ENCODE measurements at places on chromosomes 2 and 18. TPM values are rescaled to one million over a fixed set of nuclear protein-coding genes. Genes with fewer than 3 reads are reported as not detected.

Gene SLC4A5
- total RNA-seq, result 0.11 TPM

Gene LDLRAD4
- total RNA-seq, result 21.0 TPM

Gene METTL5
- total RNA-seq, result 42.6 TPM

Gene GAL3ST2
- total RNA-seq, result not detected

Gene MRPL30
- total RNA-seq, result 32.6 TPM

DNA sequence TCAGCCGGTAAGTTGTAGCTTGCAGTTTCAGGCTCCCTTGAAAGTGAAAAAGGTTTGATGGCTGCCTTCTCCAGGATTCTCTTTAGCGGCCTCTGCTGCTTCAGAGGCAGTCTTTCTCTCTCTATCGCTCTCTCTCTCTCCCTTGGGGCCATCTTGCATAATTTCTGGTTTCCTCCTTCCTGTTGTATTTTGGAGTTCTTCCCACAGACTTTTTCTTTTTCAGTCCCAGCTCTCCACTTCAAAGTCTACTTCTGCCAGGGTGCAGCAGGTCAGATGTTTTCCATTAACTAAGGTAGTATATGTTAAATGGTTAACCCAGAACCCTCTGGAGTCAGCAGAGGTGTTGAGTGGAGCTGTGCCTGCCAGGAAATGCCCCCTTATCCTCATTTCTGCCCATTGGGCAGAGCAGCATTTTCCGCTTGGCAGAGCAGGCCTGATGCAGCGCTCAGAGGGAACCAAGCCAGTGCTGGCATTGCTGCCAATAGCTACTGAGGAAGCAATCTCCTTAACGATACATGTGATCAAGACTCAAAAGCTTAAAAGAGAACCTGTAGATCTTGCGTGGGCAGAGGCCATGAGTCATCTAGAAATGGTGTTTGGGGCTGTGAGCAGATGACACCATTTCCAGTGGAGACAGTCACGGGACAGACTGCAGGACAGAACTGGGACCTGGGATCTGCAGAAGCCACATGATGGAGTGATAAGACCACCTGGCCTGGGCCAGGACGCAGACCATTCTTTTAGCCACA is 20.8 kb downstream of the DBI start:
- H3K27me3 ChIP-seq, result no peaks in the 10 kb centered on the region
- H3K36me3 ChIP-seq, result no peaks in the 10 kb centered on the region
- peak; percentile 71 for DNase-seq
- H3K4me1 ChIP-seq, result no peaks in the 10 kb centered on the region
- H3K4me3 ChIP-seq, result no peak overlapping the region

- H3K36me3 ChIP-seq, result no peaks in the 10 kb centered on the region
- no peak overlapping the region for H3K27ac ChIP-seq
- no peak for DNase-seq
- no peaks in the 10 kb centered on the region for H3K27me3 ChIP-seq
- no peak overlapping the region for H3K4me3 ChIP-seq
- H3K4me1 ChIP-seq, result no peaks in the 10 kb centered on the region
Observed at GRCh38 chr2:12501469-12502158, 215.1 kb upstream of the TRIB2 start.

DNA sequence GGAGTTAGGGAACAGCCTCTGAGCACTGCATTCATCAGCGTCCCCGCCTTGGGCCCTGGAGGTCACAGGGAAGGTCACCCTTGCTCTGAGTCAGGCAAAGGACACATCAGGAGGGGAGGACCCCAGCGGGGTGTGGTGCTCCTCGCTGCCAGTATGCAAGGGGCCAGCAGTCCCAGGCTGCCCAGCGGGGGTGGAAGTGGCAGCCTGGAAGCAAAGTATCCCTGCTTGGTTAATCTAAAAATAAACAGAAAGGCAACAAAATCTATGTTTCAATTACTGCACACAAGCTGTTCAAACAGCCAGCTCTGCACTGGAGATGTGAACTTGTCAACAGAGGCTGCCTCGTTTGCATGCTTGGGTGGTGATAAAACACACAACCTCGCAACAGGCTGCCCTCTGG is 164.1 kb downstream of the KLHL29 start:
- H3K27me3 ChIP-seq, result no peaks in the 10 kb centered on the region
- H3K36me3 ChIP-seq, result no peaks in the 10 kb centered on the region
- H3K4me1 ChIP-seq, result no peaks in the 10 kb centered on the region

DNA sequence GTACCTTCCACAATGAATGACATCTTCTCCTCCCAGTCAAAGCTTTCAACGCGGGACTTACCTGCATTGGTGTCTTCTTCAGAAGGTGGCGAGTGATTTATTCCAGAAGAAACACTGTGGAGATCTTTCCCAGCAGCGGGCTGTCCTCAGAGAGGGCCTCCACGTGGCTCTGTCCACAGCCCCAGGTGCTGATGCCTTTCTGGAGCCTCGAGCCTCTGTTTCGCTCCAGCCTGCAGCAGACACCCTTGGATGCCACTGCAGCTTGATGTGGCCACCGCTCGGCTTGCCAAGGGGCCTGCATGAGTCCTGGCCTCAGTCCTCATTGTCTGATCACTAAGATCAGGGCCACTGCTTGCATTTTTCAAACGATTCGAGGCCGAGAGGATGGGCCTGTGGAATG is 46.6 kb upstream of the GALR1 start:
- no peaks in the 10 kb centered on the region for H3K36me3 ChIP-seq
- no peak overlapping the region for H3K27ac ChIP-seq
- no peaks in the 10 kb centered on the region for H3K27me3 ChIP-seq
- no peak for DNase-seq
- peaks cover 11% of the 10 kb centered on the region for H3K4me1 ChIP-seq
- H3K4me3 ChIP-seq, result no peak overlapping the region

GRCh38 chr2:96549967-96550786 is 13.6 kb downstream of the ARID5A start:
- H3K27ac ChIP-seq, result peak overlapping the region; percentile 59

GRCh38 chr18:62321201-62321600 is 3.9 kb upstream of the TNFRSF11A start:
- H3K4me1 ChIP-seq, result peaks cover 2% of the 10 kb centered on the region
- H3K27ac ChIP-seq, result no peak overlapping the region
- no peak overlapping the region for H3K4me3 ChIP-seq
- H3K36me3 ChIP-seq, result no peaks in the 10 kb centered on the region

DNA sequence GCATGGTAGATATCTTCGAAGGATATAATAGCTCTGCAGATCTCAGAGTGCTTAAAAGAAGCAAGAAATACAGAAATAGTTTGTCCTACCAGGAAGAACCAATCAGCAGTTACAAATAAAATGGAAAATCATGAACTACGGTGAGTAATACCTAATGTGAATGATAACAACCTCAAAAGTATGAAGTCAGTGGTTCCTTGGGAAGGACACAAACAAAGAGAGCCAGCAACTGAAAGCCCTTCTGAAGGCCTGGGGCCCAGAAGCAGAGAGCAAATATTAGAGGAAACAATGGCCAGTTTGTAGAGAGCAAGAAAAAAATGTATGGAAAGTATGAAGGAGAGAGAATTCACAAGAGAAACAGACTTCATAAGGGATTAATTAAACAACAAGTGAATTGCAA is 226.8 kb upstream of the CHST9 start:
- H3K36me3 ChIP-seq, result no peaks in the 10 kb centered on the region
- no peak overlapping the region for H3K27ac ChIP-seq
- no peaks in the 10 kb centered on the region for H3K27me3 ChIP-seq
- no peaks in the 10 kb centered on the region for H3K4me1 ChIP-seq

GRCh38 chr18:37889963-37890362 is 324.4 kb upstream of the CELF4 start:
- H3K36me3 ChIP-seq, result no peaks in the 10 kb centered on the region
- H3K4me3 ChIP-seq, result no peak overlapping the region
- H3K27ac ChIP-seq, result no peak overlapping the region
- H3K4me1 ChIP-seq, result no peaks in the 10 kb centered on the region
- no peaks in the 10 kb centered on the region for H3K27me3 ChIP-seq

DNA sequence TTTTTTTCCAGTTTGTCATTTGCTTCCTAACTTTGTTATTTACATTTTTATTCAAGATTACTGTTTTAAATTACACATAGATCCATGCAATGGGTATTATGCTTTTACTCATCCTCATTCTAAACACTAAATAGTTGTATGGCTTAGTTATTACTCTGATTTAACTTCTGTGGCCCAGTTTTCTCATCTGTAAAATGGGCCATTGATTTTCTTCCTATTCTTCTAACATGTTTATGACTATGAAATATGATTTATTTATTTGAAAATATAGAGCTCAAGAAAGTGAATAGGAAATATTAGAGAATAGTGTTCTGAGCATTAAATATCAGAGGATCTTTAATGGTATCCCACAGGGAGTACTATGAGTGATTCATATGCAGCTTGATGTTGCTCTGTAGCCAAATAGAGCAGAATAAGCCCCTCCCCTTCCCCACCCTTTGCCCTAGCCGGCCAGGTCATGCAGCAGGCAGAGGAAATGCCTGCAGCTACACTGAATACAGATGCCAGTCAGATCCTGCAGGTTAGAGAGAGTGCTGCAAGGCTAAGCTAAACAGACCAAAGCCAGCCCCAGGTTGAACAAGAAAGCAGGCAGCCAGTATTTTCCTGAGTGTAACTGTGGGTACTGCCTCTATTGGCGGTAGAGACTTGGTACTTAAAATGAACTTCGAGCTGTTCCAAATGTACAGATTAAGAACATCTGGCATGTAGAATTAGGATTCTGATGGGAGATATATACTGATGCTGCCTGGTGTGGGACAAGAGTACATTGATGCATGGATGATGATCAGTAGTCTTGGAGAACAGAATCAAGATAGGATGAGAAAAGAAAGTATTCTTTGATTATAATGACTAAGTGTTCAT is 11.7 kb upstream of the ACYP2 start:
- H3K27me3 ChIP-seq, result no peaks in the 10 kb centered on the region
- no peak overlapping the region for H3K4me3 ChIP-seq
- H3K36me3 ChIP-seq, result no peaks in the 10 kb centered on the region
- H3K27ac ChIP-seq, result no peak overlapping the region
- DNase-seq, result no peak
- H3K4me1 ChIP-seq, result peaks cover 3% of the 10 kb centered on the region

DNA sequence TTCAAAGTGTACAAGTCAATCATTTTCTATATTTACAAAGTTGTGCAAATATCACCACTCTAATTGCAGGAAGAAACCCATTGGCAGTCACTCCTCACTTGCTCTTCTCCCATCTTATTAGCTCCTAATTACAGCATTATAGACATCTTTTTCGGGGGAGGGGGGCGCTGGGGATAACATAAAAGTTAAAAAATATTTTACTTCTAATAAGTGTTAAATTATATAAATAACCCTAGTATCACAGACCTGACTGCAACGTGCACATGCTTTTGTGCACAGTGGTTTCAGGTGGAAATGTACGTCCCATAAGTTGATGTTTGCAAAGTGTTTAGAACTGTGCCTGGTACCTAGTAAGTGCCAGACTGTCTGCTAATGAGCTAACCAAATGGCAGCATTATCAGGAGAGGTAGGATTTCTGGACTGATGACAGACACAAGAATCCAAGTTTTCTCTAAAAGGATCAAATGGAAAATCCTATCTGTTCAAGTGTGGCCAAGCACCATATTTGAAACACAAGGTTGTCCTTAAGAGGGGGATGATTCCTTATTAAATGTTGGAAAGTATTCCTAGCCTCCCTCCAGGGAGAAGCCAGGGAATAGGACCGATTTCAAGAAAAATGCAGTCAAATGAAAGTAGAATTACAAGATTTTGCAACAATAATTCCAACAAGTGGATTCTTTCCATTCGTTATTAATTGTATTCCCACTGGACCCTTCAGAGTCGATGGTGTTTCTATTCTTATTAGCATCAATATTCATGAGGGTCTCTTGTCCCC is 70.0 kb downstream of the ACKR3 start:
- peaks cover 3% of the 10 kb centered on the region for H3K4me1 ChIP-seq
- H3K27ac ChIP-seq, result no peak overlapping the region
- H3K27me3 ChIP-seq, result no peaks in the 10 kb centered on the region
- DNase-seq, result no peak
- H3K4me3 ChIP-seq, result no peak overlapping the region

DNA sequence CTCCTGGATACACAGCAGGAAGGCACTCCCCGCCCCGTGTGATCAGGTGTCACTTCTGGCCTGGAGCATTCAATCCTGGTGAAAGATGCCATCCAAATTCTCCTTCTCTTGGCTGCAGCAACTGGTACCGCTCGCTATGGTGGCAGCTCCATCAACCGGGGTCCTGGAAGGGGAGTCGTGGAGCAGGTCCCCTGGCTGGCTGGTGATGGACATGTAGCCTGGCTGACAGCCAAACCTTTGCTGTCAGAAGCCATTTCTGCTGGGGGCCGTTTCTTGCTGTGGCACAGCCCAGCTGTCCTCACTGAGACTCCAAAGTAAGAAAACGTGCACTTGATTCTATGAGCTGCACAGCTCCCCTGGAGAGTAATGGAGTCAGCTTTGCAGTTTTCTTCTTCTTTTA is 7.1 kb upstream of the CYS1 start:
- no peaks in the 10 kb centered on the region for H3K36me3 ChIP-seq
- no peak overlapping the region for H3K27ac ChIP-seq
- no peaks in the 10 kb centered on the region for H3K4me1 ChIP-seq
- DNase-seq, result no peak
- no peak overlapping the region for H3K4me3 ChIP-seq
- H3K27me3 ChIP-seq, result no peaks in the 10 kb centered on the region

DNA sequence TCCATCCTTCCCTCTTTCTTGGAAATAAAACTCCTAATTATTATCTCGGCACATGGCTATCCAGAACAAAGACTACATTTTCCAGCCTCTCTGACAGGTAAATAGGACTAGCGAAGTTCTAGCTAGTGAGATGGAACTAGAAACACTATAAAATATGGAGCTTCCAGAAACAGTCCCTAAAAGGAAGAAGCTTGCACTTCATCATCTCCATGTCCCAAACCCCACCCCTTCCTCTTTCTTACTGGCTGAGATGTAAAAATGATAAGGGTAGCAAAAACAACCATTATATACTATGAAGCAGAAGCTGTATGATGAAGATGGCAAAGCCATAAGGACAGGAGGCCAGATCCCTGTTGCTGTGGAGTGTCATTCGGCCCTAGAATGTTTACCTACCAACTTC is 11.7 kb upstream of the ACTR2 start:
- H3K4me3 ChIP-seq, result no peak overlapping the region
- H3K4me1 ChIP-seq, result no peaks in the 10 kb centered on the region
- no peak for DNase-seq
- no peak overlapping the region for H3K27ac ChIP-seq
- H3K27me3 ChIP-seq, result no peaks in the 10 kb centered on the region

GRCh38 chr2:96524482-96525210 is 11.9 kb upstream of the ARID5A start:
- no peak overlapping the region for H3K27ac ChIP-seq
- no peak overlapping the region for H3K4me3 ChIP-seq
- no peaks in the 10 kb centered on the region for H3K27me3 ChIP-seq
- H3K4me1 ChIP-seq, result peaks cover 25% of the 10 kb centered on the region
- no peaks in the 10 kb centered on the region for H3K36me3 ChIP-seq
- DNase-seq, result no peak

Data from ascending aorta (tissue), 2 donors.